ENCODE measurements at places on chromosomes 1 and 21.

DNA sequence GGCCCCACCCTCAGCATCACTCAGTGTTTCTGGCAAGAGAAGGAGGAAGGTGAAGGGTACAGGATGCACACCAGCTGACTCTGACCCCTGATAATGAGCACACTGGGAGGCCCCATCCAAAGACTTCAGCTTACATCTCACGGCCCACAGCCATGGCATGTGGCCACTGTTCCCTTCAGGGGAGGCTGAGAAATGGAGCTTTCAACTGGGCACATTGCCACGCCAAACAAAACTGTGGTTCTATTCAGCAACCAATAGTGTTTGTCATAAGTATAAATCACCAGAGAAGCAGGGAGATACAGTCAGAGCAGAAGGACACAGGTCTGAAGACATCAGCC lies 12.7 kb upstream of the TRAF3IP3 start:
- no peak for DNase-seq

GRCh38 chr1:239722035-239722434 lies 335.7 kb downstream of the CHRM3 start:
- DNase-seq = no peak

DNA sequence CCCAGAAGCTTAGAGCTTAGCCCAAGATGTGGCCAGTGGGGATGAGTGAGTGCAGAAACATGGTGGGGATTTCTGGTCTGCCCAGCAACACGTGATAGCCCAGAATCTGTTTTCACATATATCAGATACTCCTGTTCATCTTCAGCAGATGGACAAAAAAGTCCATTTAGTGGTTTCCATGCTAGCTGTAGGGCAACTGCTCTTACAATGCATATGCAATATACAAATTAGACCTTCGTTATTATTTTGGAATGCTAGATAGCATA lies 96.9 kb upstream of the SGIP1 start:
- DNase-seq = no peak

GRCh38 chr1:12511128-12511484 lies 106.9 kb downstream of the DHRS3 start:
- DNase-seq = no peak

- DNase-seq = no peak
Observed at GRCh38 chr1:54318246-54318814, 87.9 kb downstream of the SSBP3 start.

- no peak for DNase-seq
Observed at GRCh38 chr1:77018311-77018710, 151.0 kb downstream of the ST6GALNAC5 start.

Measured in D721Med (cell line).